Activated CD4-positive, alpha-beta T cell treated with anti-CD3 and anti-CD28 coated beads, Interleukin-2, amount 50 U/mL, for 48 hours (primary cell): ENCODE measurements at places on chromosomes 7 and 10.

- DNase-seq: no peak
Measured at GRCh38 chr10:31437959-31438358, 118.9 kb downstream of the ZEB1 start.

DNA sequence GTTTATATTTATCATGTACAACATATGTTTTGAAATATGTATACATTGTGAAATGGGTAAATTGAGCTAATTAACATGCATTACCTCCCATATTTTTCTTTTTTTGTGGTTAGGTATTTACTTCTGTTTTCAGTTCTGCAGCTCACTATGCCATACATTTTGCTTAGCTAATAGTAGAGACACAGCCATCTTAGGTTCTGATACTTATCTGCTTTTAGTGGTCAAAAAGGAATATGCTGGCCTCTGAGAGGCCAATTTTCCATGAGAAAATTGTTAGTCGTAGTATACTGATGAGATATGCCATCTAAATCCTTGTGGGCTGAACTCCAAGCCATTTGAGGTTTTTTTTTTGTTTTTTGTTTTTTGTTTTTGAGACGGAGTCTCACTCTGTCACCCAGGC lies 31.0 kb downstream of the SGPL1 start:
- no peak for DNase-seq

DNA sequence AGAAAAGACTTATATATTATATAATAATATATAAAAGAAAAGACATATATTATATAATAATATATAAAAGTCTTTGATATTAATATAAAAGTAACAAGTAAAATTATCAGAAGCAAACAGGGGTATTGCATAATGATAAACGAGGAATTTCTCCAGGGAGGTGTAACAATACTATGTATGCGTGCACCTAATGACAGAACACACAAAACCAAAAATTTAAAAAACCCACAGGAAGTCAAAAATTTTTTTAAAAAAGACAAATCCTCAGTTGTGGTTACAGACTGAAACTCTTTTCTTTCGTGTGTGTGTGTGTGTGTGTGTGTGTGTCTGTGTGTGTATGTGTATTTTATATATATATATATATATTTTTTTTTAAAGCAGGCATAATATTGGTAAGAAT lies 279.2 kb upstream of the DPP6 start:
- no peak for DNase-seq

- DNase-seq: no peak
Measured at GRCh38 chr7:46833197-46833596, 748.7 kb downstream of the TNS3 start.

DNA sequence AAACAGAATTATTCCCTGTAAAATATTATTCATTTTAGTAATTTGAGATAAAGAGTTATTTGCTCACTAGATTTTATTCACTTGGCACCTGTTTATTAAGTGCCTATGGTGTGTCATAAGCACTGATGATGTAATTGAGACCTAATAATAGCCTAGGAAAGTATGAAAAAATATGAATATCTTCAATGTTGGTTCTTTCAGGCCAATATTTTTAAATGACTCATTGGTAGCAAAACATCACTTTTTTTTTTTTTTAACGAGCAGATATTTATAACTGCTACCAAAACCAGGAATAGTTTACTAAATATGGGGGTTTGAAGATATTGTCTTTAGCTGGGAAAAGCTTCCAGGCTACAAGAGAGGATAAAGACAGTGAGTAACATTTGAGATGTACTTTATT lies 228.0 kb downstream of the PRKG1 start:
- DNase-seq: no peak

GRCh38 chr7:142771353-142771723 lies 568 bp downstream of the PRSS2 start:
- no peak for DNase-seq

GRCh38 chr7:80412842-80413241 lies 99.0 kb downstream of the GNAT3 start:
- DNase-seq: no peak

DNA sequence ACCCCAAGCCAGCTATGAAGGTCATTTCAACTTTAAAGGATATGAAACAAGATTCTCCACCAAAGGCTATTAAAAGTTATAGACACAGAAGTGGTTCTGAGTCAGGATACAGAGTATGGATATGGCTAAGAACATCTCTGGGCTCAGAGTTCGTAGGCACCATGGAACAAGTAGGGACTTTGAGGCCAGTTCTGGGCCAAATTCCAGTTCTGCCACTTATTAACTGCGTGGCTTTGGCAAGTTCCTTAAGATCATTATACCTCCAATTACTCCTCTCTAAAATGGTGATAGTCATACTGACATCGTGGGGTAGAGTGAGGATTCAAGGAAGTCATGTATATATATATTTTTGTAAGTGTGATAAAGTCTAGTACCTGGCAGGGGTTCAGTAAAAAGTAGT lies 105.8 kb upstream of the NFE2L3 start:
- no peak for DNase-seq

GRCh38 chr10:30386801-30387588 lies 37.9 kb upstream of the MTPAP start:
- no peak for DNase-seq

- DNase-seq: no peak
Measured at GRCh38 chr10:126568809-126569385, 101.6 kb downstream of the C10orf90 start.

DNA sequence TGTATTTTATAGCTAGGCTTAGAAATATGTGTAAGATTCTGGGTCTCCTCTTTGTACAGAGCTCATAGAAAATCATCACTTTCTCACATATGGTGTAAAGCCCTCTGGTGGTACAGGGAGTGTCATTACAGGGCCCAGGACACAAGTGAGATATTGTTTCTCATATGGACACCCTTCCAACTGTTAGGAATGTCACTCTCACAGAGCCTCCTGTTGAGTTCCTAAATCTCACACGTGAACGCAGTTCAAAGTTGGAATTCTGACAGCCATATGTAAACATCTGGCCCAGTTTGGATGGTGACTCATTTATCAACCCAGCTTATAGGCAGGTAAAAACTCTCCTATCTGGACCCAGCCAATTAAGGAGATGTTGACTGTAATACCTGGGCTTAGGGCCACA lies 35.4 kb upstream of the ZNF107 start:
- DNase-seq: no peak

- DNase-seq: no peak
Measured at GRCh38 chr7:390761-391410, 100.9 kb downstream of the FOXL3 start.
